ENCODE measurements at places on chromosomes 2 and 18. TPM values are rescaled to one million over a fixed set of nuclear protein-coding genes. Genes with fewer than 3 reads are reported as not detected.

Gene EVX2
- total RNA-seq: 3.7 TPM

Gene LYPD6
- 11.2 TPM for total RNA-seq

Gene AMER3
- 1.00 TPM for total RNA-seq

Gene ATOH8
- total RNA-seq: 2.0 TPM

Gene AQP12A
- total RNA-seq: not detected

Gene CCDC74B
- total RNA-seq: 3.8 TPM

Gene TRPM8
- total RNA-seq: 0.84 TPM

Gene RNU2-63P
- not detected for total RNA-seq

Gene MEP1B
- 0.36 TPM for total RNA-seq

Gene VWC2L
- total RNA-seq: 0.40 TPM

Gene GCA
- total RNA-seq: 43.2 TPM

Gene EIF4E2
- 76.9 TPM for total RNA-seq

Gene RAB31
- total RNA-seq: 26.0 TPM

Gene ENOSF1
- 44.5 TPM for total RNA-seq

Gene MYOM1
- 1.6 TPM for total RNA-seq

Gene COL6A3
- 158 TPM for total RNA-seq

Gene CYP27C1
- total RNA-seq: 0.56 TPM

Gene PRLH
- total RNA-seq: not detected

Gene DOK6
- total RNA-seq: 2.0 TPM

Gene APLF
- total RNA-seq: 5.0 TPM

Gene MRPL44
- 49.5 TPM for total RNA-seq

Gene RTP5
- not detected for total RNA-seq

Gene G6PC2
- not detected for total RNA-seq

Gene ANKRD36B
- 66.8 TPM for total RNA-seq

Gene ST8SIA5
- total RNA-seq: 0.44 TPM

Gene PAX8
- total RNA-seq: 0.20 TPM

Gene ANKRD53
- total RNA-seq: 0.48 TPM

Gene CDKL4
- 1.8 TPM for total RNA-seq

Gene CTNNA2
- total RNA-seq: 3.7 TPM

Gene SLC14A1
- total RNA-seq: 0.88 TPM

Gene MARCHF4
- 0.13 TPM for total RNA-seq

Gene FEZ2
- total RNA-seq: 44.0 TPM

Gene SLC8A1
- total RNA-seq: 8.9 TPM

Gene SMYD5
- total RNA-seq: 15.5 TPM

Gene SPOPL
- 37.0 TPM for total RNA-seq

Gene RBM44
- 0.53 TPM for total RNA-seq

Gene ST8SIA3
- 0.04 TPM for total RNA-seq

Gene DSC2
- total RNA-seq: 59.6 TPM

Gene FAP
- total RNA-seq: 44.5 TPM

Gene SDC1
- 108 TPM for total RNA-seq

Gene CNTNAP5
- not detected for total RNA-seq

Gene CACNB4
- total RNA-seq: 4.0 TPM

Gene ITSN2
- 24.5 TPM for total RNA-seq

Gene UGT1A6
- 3.4 TPM for total RNA-seq

Gene CRYGD
- not detected for total RNA-seq

Gene MTX2
- total RNA-seq: 42.5 TPM

Gene ITGB6
- 41.1 TPM for total RNA-seq
